ENCODE measurements at places on chromosomes 13 and 19. TPM values are rescaled to one million over a fixed set of nuclear protein-coding genes. Genes with fewer than 3 reads are reported as not detected.

Gene LYPD3
- 0.73 TPM for polyA plus RNA-seq

Gene PSG2
- polyA plus RNA-seq, result not detected

Gene IER2
- 67.5 TPM for polyA plus RNA-seq

Gene TEX29
- 0.15 TPM for polyA plus RNA-seq

Gene PSG7
- not detected for polyA plus RNA-seq

Gene ZNF540
- polyA plus RNA-seq, result 1.8 TPM

Gene PTPRH
- polyA plus RNA-seq, result 65.7 TPM

Gene ZNF99
- polyA plus RNA-seq, result not detected

Data from small intestine (tissue), 16 donors.